ENCODE measurements at places on chromosomes 12 and 14.

DNA sequence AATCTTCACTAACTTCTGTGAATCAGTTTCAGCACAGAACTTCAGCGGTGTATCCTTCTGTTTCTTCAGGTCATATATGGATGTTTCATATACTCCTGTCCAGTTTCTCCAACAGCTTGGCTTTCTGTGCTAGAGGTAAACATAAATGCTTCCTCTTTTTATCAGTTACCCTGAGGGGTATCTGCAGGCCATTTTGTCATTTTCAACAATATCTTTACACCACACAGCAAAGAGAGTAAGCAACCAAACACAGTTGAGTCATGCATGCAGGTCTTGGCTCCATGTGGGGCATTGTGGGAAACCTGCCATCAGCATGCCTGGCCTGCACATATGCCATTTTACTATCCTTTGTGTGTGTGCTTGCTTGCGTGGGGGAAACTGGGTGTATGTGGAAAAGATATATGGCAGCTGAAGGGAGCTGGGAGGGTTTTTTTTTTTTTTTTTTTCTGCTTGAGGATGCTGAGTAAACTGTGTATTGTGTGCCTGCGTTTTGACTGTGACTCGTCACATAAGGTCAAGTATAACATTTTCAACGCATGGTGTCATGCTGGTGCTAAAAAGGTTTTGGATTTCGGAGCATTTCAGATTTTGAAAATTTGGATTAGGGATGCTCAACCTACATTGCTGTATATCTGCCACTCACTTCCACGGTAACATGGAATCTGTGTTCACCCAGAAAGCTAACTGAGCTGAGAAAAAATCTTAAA, 56.1 kb upstream of the YARS2 start:
- no peak for DNase-seq

GRCh38 chr12:40738856-40739255, 46.6 kb downstream of the CNTN1 start:
- DNase-seq, result no peak

DNA sequence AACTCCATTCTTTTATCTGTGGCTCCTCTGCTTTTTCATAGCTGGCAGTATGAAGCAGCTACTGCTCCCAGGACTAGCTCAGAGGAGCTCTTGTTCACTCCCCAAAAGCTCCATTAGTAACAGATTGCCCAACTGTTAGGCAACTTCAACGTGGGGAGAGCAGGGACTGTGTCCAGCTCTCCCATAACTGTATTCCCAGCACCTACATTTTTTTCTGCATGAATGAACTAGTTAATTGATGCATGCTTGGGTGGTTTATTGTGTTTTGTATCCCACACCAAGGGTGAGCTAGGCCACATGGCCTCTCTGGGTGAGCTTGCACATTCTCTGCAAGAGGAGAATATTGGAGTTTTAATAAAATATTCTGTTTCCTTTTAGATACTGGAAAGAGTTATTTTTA, 15.2 kb downstream of the STON2 start:
- DNase-seq, result no peak

DNA sequence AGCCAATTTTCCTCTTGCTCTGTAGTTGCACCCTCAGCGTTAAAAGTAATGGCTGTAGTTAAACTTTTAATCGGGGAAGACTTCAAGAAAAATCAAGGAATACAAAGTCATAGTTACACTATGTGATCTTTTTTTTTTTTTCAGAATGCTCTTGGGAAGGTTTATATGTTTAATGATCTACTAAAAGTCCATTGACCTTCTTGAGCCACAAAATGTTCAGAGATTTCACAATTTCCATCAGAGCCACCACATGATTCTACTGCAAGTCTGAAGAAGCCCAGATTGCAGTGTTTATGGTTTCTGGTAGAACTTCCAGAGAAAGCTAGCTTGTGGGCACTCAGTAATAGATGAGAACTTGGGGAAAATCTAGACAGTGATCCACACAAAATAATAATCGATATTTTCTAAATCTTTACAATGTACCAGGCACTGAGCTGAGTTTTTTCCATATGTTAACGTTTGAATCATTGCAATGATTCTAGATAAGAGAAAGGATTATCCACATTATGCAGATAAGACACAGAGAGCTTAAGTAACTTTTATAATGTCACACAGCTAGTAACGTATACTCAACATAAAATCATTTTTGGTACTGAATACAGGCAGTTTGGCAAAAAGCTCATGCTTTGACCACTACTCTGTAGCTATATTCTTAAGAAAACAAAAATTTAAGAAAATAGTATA, 38.3 kb downstream of the GYS2 start:
- no peak for DNase-seq

- no peak for DNase-seq
Measured at GRCh38 chr12:57367121-57367520, 63.7 kb downstream of the R3HDM2 start.

DNA sequence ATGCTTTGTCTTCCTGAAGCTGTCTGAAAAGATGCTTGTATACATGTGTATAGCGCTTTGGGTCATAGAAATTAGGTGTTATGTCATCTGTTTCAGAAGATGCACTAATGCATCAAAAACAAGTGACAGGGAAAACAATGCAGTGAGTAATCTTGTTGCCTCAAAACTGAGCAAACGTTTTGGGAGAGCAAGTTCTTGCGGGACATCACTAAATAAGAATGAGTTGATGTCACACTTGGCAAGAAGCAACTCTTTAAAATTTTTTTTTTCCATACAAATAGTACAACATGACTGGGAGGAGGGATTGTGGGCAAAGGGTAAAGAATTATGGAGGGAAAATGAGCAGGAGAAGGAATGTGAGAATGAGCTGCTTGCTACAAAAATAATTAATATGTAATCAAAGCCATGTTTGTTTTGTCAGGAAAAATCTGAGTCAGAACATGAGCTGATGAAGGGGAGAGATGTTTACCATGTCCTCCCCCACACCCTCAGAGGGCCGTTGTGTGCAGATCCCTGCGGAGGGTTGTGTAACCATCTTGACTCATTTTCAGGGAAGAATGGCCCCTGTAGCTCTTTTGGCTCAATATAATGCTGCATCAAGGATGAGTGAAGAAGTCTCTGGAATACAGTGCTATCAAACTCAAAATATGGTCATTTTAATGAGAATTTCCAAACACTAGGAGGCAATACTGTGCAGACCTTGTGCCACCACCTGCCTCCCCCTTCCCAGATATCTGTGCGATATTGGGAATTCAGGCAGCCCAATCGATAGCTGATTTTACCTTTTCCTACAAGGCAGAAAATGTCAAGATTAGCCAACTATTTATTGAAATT, 41.4 kb downstream of the BORCS5 start:
- no peak for DNase-seq

GRCh38 chr14:91729756-91730155, 2.1 kb downstream of the CATSPERB start:
- no peak for DNase-seq
